Activated B cell treated with CpG ODN at 0.5 μM for 24 hours (primary cell): ENCODE measurements at places on chromosomes 3 and 15. TPM values are rescaled to one million over a fixed set of nuclear protein-coding genes. Genes with fewer than 3 reads are reported as not detected.

DNA sequence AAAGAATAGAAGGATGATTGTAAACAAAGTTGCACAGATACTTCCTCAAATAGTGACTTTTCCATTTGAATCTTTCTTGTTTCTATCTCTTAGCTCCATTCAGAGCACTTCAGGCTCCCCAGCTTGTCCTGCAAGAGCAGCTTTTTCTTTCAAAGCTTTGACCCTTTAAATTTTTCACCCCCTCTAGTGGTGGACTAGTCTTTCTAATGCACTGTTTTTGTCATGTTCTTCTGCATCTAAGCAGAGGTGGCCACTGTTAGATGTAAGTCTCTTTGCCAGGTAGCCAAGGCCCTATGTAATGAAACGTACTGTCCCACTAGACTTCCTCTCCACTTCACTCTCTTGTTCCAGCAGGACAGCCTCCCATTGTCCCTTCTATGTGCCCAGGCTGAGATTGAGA lies 74.0 kb upstream of the MANF start:
- DNase-seq = no peak
- H3K36me3 ChIP-seq = no peaks in the 10 kb centered on the region
- no peaks in the 10 kb centered on the region for H3K4me1 ChIP-seq
- H3K27me3 ChIP-seq = peaks cover 10% of the 10 kb centered on the region
- no peak overlapping the region for H3K4me3 ChIP-seq

DNA sequence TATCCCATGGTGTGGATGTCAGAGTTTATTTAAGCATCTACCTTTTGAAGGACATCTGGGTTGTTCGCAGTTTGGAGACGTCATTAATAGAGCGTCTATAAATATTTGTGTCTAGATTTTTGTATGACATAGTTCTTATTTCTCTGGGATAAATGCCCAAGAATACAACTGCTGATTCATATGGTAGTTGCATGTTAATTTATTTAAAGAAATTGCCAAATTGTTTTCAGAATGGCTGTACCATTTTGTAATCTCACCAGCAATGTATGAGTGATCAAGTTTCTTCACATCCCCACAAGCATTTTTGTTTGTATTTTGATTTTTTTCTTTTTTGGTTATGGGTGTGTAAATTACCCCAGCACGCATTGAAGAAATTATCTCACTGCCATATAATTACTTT lies 656.9 kb downstream of the NTRK3 start:
- no peaks in the 10 kb centered on the region for H3K36me3 ChIP-seq
- H3K27me3 ChIP-seq = no peaks in the 10 kb centered on the region
- H3K4me3 ChIP-seq = no peak overlapping the region
- no peaks in the 10 kb centered on the region for H3K4me1 ChIP-seq

- no peak for DNase-seq
- H3K27ac ChIP-seq = no peak overlapping the region
- H3K27me3 ChIP-seq = no peaks in the 10 kb centered on the region
- no peak overlapping the region for H3K4me3 ChIP-seq
These were observed 31.5 kb upstream of the IMPG2 start for GRCh38 chr3:101351829-101352228.

Gene ILDR1
- total RNA-seq = 1.3 and 1.4 TPM in 2 replicates

DNA sequence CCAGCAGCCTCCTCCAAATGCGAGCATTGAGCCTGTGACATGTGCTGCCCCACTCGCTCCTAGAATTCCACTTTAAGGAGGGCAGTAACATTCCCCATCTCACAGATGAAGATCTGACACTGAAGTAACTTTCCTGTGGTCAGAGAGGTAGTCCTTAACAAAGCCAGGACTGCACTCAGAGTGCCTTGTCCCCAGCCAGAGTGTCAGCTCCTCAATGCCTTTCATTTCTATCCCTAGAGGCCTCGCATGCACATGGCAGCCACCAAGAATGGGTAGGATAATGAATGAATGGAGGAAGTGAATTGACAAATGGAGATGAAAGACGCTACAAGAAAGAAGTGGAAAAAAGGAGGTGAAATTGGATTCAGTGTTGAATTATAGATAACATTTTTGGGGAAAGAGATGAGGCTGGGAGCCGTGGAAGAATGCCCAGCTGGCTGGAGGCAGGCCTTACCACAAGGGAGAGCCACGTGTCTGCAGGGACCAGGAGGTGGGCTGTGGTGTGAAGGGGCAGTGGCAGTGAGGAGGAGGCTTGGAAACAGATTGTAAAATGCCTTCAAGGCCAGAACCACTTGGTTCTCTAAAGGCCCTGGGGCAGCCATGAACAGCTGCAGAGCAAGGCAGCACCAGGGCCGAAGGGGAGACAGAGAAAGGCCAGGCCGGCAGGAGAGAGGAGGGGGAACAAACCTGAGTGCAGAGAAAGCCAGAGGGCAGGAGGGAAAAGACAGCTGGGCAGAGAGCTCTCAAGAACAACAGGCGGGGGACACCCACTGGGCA lies 10.4 kb downstream of the CFAP92 start:
- no peaks in the 10 kb centered on the region for H3K4me1 ChIP-seq
- no peak for DNase-seq
- H3K27me3 ChIP-seq = peaks cover 2% of the 10 kb centered on the region
- H3K36me3 ChIP-seq = no peaks in the 10 kb centered on the region
